GM12878 (cell line): ENCODE measurements at places on chromosomes 12 and 14.

- no peak for DNase-seq
Observed at GRCh38 chr12:105092336-105092735, 8.1 kb upstream of the ALDH1L2 start.

DNA sequence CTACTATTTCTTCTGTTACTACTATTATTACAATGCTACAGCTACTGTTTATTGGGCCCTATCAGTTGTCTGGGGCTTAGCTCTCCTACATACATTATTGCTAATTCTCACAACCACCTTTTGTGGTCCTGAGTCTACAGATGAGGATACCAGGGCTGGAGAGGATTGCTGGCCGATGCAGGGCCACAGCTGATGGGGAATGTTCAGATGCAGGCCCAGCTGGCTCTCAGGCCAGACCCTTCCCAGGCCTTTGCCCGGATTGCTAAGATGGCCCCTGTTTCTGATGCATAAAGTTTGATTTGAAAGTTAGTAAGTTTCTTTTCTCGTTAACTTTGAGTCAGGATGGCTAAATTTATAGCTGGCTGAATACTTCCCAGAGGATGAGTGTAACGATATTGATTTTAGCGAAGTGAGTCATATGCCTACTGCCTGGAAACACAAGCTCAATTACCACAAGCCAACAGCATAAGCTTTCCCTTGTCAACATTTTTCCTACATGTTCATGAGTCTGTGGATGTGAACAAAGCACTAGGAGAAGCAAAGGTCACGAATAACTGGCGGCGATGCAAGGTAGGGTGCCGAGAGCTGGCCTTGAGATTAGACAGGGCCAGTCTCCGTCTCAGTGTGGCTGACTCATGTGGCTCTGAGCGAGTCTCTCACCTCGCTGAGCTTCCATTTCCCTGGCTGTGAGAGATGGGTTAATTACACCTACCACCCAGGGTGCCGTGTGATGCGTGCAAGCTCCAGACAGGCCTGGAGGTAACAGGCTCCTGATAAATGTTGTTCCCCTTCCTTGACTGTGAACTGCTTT, 111.0 kb downstream of the BEGAIN start:
- DNase-seq: no peak

- no peak for DNase-seq
Observed at GRCh38 chr12:94689002-94689645, 38.8 kb upstream of the TMCC3 start.

- no peak for DNase-seq
Observed at GRCh38 chr14:103318750-103319419, 15.2 kb upstream of the EIF5 start.

- no peak for DNase-seq
Observed at GRCh38 chr12:61676520-61676919, 583.7 kb upstream of the USP15 start.

DNA sequence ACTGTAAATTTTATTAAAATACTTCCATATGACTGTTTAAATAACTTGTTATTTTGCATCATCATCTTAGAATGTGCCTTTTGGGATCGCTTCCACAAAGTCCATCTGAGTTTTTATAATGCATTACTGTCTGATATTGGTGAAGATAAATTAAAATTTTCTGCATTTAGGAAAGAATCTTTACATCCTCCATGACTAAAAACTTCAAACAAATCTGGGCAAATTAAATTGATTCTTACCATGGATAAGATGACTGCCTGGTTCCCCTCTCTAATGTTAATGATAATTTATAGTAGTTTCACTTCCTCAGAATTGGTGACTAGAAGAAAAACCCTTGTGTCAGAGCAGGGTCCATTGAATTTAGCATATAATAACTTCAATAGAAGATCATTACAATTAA, 94.7 kb upstream of the SLC38A4 start:
- DNase-seq: no peak

DNA sequence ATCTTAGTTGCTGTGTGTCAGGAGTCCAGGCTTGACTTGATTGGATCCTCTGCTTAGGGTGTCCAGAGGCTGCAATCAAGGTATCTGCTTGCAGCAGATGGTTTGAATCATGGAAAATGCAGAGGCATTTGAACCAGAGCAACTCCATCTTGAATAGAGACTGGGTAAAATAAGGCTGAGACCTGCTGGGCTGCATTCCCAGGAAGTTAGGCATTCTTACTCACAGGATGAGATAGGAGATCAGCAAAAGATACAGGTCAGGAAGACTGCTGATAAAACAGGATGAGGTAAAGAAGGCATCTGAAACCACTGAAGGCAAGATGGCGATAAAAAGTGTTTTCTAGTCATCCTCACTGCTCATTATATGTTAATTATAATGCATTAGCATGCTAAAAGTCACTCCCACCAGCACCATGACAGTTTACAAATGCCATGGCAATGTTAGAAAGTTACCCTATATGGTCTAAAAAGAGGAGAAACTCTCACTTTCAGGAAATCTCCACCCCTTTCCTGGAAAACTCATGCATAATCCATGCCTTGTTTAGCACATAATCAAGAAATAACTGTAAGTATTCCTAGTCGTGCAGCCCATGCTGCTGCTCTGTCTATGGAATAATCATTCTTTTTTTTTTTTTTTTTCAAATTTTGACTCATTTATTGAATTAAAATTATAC, 218.3 kb upstream of the CPNE8 start:
- no peak for DNase-seq

- no peak for DNase-seq
Observed at GRCh38 chr12:32032205-32032810, 73.1 kb downstream of the RESF1 start.

- no peak for DNase-seq
Observed at GRCh38 chr12:46535907-46536306, 163.3 kb upstream of the SLC38A2 start.

DNA sequence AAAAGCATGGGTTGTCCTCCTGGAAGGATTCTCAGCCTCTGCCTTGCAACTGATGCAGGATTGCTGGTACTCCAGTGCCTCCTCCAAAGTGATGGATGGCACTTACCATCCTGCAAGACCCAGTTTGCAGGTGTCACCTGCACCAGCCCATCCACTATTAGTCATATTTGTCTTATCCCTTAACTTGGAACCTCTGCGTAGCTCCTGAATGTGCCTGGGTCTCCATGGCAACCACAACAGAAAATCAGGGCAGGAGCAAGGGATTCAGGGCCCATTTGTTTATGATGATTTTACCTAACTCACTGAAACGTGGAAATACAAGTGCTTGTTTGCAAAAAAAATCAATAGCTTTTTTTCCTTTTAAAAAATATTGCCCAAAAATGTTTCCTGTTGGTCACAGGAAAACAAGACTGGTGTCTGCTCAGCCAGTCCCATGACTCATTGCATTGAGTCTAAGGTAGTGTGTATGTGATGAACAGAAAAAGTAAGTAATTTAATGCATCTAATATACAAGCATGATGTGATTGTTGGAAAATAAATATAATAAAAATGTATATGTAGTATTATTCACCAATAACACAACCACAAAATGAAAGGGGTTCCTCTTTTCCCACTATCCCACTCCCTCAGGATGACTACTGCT, 1196.3 kb upstream of the TMEM132C start:
- DNase-seq: no peak

DNA sequence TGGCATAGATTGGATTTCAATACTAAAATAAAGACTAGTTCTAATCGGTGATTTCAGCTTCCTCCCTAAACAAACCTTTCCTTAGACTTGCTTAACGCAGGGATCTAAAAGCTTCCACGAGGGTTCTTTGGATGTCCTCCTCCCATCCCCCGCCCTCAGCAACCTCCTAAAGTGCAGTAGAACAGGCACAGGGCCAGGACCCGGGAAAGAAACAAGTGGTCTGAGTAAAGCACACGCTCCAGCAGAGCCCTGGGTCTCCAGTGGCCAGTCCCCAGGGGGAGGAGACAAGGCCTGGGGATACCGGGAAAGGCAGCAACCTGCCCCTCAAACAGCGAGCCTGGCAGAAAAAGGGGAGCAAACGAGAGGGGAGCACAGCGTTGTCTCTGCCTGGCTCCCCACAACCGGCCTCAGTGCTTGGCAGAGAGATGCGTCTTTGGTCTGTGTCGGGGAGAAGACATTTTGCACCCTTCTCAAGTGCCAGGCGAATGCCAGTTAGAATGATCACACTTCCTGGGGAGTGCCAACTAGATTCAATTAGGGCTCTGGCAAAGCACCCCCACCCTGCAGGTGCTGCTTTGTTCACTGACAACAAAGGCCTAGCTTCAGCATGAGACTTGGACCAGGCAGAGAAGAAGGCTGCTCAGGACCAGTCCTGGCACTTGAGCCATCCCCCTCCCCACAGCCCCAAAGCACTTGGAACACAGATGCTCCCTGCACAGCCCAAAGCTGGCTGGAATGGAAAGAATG, 17.1 kb upstream of the SLC6A12 start:
- DNase-seq: no peak

DNA sequence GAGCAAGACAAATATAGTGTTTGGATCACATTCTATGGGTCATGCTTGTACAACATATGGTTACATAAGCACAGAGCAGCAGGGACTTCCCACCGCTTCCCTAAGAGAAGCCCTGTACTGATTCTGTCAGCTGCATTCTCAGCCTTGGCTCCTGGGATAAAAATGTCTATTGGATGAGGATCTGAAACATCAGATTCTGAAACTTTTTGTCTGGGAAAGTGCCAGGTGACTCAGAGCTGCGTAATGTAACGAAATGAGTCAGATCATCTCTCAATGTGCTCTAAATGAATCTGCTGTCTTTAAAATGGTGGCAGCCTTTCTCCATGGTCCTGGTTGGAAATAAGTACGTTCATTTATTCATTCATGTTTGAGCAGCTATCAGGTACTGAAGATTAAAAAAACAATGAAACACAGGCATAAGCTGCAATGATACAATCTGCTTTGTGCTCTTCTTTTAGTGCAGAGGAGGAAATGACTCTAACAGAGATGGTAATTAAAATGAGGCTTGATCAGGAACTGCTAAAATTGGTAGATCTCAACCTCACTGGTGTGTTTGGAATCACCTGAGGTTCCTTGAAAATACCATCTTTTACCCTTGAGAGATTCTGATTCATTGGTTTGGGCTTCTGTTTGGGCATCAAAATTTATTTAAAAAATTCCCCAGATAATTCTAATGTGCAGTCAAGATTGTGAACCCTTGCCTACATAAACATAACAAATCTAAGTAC, 99.1 kb upstream of the NAP1L1 start:
- peak; percentile 81 for DNase-seq

GRCh38 chr12:125395583-125396215, 330.5 kb downstream of the AACS start:
- DNase-seq: no peak

GRCh38 chr12:57225680-57226210, 3.8 kb upstream of the SHMT2 start:
- no peak for DNase-seq

DNA sequence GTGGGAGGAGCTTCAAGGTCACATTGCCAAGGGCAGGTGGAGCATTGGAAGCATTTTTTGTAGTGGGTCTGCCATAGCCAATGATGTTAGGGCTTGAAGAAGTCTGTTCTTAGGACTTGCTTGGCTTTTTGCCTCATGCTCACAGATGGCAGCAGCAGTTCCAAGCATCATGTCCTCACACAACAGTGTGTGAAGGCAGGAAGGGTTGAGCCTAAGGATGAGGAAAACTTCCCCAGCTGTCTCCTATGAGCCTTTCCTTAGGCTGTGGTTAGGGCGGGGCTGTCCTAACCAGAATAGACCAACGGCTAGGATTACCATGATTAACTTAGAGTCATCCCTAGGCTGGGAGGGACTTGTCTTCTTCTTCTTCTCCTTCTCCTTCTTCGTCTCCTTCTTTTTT, 76.2 kb upstream of the KCNA1 start:
- DNase-seq: no peak

DNA sequence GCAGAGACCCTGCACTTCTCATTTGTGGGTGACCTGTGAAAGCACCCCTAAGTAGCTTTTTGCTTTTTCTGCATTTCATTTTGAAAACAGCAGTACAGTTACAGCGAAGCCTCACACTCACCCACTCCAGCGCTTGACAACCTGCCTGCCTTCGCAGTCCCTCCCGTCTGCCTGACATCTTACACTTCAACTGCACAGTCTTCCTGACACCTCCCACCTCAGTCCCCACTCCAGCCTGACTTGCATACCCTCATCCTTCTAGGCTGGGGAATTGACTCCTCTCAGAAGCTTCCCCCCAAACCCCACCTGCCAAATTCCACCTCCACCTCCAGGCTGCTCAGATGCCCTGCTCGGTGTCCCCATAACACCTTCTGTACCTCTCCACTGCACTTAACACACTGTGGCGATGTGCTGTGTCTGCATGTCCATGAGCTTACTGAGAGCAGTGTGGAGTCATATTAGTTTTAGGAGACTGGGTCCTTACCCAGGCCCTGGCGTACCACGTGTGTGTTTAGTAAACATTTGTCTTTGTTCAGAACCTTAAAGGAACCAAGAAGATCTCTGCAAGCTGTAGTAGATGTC, 159.4 kb downstream of the PRKCH start:
- no peak for DNase-seq

DNA sequence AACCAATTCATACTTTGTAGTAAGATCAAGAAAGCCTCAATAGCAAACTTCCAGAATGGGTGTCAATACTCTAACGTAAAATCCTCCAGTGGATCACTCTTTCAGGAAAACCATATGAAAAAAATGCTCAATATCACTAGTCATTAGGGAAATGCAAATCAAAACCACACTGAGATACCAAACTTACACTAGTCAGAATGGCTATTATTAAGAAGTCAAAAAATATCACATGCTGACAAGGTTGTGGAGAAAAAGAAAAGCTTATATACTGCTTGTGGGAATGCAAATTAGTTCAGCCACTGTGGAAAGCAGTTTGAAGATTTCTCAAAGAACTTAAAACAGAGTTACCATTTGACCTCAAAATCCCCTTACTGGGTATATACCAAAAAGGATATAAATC, 49.5 kb upstream of the ATXN7L3B start:
- DNase-seq: peak; percentile 35

DNA sequence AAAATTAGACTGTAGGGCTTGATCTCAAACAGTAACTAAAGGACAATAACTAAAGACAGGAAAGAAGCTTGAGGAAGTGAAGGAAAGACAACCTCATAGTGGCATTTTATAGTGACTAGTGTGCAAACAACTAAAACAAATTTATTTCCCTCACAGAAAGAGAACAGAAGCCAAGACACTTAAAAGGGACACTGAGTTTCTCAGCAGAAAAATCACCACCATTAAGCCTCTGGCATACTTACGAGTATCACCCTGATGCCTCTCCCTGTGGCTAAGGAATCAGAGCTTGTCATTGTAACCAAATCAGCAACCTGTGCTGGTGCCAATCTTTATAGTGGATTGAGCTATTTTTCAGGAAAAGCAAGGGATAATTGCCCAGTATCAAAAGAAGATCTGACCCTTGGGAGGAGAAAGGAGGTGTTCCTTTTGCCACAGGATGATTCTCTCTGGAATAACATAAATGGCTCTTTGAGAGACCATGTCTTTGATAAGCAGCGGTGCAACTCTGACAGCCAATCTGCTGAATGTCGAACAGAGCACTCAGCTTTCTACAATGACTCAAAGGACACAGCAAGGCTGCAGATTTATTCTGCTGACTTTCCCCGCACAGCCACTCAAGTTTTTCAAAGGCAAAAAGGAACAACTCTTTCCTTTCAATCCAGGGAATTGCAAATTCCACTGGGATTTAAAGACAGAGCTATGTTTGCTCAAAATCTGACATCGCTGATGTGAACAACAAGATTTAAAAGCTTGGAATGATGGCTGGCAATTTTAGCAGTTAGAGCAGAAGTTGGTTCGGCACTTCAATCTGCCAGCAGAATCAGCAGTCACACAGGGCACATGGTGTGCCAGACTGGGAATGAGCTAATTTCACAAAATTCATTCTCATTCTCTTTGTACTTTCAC, 34.6 kb downstream of the ATF7 start:
- DNase-seq: no peak
